ENCODE measurements at places on chromosomes 5 and 9.

DNA sequence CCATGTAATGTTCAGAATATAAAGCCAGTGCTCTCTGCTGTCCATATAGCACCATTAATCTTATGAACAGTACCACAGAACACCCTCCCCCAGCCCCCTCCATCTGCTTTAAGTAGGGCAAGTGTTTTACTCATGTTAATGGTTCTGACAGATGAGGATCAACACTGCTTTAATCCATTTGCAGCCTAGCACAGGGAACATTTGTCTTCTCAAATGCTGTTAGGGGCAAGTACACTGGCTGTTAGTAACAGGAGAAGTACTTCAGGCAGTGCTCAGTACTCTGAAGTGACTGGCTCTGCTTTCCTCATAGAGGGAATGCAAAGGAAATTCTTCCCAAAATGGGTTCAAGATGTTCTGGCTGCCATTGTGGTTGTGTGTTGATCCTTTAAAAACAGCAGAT, 202.6 kb downstream of the DCP2 start:
- no peak for DNase-seq

DNA sequence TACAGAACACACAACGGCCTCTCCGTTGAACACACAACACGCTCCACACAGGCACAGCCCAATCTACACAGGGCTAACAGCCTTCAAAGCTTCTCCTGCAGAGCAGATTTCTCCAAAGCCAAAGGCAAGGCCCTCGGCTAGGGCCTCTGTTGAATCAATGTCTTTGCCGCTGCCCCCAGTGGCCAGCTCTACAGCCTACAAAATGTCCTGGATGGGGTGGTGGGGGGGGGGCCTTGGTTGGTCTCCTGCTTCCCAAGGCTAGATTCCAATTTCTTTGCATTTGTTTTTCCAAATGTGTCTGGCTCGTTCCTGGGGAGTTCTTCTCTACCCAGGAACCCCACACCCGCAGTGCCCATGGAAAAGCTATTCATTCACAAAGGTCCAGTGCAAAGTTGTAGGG, 167.2 kb downstream of the PAX5 start:
- no peak for DNase-seq

DNA sequence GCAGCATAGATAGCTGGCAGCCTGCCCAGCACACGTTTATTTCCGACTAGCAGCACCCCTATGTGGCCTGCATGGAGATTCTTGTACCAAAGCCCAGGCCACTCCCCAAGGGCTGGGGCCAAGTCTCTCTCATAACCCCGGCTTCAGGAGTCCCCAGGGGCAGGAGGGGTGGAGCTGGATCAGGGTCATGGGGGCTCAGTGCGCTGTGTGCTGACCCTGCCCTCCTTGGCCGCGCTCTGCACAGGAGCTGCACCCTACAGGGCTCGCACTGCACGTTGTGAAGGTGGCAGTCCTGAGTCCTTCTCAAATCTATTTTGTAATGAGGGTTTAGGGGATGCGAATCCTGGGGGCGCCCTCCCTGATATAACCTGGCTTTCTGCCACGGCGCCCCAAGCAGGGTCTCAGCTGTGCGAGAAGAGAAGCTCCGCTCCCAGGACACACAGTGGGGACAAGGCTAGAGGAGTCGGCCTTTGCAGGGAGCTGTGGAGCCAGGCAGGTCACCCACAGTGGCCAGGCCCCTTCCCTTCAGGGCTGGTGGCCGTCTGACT, 28.6 kb downstream of the NKD2 start:
- DNase-seq: no peak

- DNase-seq: no peak
These were observed 33.4 kb downstream of the SECISBP2 start for GRCh38 chr9:89351584-89352300.

GRCh38 chr9:97984188-97985057, 1.3 kb downstream of the ANP32B start:
- DNase-seq: peak; percentile 44
